ENCODE measurements at places on chromosomes 1 and 21.

- DNase-seq: no peak
These were observed 20.7 kb downstream of the IL10RB start for GRCh38 chr21:33286600-33287456.

DNA sequence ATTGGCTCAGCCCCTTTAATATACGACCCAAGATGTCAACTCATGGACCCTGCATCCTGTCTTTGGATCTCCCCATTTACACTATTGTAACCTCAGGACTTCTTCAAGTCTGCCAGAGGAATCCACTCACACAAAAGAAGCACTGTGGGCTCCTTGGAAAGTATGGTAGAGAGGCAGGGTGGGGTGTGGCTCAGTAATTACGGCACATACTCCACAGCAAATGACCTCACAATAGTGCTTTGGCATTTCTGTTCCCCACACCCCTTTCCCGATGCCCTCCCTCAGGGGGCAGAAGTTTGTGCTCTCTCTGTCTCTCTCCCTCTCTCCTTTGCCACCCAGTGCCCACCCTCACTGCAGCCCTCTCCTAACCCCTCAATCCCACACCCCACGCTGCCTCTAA lies 27.8 kb upstream of the IFNAR2 start:
- DNase-seq: no peak

DNA sequence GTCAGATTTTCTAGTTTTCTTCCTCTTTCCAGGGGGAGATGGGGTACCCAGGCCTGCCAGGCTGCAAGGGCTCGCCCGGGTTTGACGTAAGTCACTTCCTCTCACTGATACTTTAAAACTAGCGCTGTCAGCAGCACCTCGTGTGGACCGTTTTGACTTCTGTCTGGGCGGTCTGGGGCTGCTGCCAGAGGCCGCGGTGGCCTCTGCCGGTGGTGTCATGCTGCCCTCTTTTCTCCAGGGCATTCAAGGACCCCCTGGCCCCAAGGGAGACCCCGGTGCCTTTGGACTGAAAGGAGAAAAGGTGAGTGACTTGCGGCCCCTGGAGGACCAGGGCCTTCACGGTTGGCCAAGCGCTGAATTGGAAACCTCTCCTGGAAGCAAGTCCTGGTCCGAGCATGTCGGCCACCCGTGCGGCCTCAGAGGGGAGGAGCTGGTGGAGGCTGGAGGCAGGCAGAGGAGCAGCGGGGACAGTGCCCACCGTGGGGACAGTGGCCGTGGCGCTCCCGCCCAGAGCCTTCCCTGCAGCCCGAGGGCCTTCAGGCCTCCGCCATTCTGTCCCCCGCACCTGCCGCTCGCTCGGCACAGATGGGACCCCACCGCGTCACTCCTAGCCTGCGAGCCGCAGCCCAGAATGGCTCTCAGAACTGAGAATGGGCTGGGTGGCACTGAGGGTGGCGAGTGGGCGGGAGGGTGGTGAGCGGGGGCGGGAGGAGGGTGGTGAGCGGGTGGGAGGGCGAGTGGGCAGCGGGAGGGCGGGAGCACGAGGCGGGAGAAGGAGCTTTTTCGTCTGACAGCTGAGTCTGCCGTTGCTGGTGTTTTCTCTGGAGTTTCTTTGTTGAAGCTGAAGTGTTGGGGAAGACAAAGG lies 9.4 kb downstream of the COL6A1 start:
- no peak for DNase-seq

DNA sequence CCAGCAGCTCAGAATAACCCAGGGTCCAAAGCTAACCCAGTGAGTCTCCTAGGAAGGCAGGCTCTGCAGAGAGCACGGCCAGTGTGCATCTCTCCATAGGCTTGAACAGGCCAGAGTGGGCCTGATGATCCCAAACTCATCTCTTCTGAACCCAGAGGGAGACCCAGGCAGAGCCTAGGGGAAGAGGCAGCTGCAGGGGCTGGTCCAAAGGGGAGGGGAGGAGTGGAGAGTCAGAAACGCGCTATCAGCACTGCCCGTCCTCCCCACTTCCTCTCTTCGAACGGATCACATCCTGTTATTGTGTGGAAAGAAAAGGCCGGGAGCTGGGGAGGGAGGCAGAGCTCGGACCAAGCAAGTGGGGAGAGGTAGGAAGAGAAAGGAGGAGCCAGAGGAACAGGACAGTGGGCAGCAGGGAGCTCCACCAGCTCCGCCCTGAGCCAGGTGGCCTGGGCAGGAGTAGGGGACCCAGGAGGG lies 20.2 kb downstream of the TAL1 start:
- DNase-seq: no peak

GRCh38 chr21:23899561-23899960 lies 1707.7 kb downstream of the MRPL39 start:
- no peak for DNase-seq

DNA sequence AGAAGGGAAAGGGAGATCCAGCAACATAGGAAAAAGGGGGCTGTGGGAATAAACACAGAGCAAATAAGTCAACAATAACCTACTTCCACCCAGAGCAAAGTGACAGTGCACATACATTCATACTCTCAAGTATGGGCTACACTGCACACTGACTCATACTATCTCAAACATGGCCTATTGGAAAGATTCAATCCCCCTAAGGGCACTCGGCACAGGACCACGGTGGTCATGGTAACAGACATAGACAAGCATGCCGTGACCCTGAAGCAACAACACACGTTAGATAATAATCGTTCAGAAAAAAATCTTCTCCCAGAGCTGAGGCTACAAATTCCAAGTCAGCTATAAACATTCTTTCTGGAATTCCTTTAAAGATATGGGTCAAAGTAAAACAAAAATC lies 16.8 kb upstream of the JAK1 start:
- no peak for DNase-seq

DNA sequence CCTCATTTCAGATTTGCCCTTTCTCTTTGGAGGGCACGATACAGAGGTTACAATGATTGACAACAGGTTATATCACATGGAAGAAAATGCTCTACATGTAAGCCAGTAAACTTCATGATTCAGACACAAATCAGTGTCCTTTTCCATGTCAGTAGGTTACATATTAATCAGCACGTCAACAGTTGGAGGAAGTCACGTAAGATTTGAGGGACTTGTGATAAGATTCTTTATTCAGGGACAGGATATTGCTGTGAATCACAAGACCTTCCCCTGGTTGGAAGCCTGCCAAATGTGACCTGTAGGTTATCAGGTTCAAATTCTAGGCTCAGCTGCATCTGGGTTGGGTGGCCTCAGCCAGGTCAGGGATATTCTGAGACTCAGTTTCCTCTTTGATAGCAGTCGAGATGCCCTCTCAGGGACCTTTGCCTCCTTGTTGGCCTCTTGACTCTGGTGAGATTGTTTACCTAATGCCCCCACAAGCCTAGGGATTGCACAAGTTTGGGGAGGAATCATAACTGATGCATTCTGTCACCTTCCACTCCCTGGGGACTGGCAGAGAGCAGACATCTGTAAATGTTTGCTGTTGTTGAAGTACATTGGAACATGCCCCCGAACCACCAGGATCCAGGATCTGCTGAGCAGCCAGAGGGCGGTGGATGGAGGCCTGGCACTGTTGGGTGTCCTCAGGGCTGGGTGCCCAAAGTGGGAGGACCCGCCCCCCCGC lies 31.9 kb downstream of the SERINC2 start:
- no peak for DNase-seq

DNA sequence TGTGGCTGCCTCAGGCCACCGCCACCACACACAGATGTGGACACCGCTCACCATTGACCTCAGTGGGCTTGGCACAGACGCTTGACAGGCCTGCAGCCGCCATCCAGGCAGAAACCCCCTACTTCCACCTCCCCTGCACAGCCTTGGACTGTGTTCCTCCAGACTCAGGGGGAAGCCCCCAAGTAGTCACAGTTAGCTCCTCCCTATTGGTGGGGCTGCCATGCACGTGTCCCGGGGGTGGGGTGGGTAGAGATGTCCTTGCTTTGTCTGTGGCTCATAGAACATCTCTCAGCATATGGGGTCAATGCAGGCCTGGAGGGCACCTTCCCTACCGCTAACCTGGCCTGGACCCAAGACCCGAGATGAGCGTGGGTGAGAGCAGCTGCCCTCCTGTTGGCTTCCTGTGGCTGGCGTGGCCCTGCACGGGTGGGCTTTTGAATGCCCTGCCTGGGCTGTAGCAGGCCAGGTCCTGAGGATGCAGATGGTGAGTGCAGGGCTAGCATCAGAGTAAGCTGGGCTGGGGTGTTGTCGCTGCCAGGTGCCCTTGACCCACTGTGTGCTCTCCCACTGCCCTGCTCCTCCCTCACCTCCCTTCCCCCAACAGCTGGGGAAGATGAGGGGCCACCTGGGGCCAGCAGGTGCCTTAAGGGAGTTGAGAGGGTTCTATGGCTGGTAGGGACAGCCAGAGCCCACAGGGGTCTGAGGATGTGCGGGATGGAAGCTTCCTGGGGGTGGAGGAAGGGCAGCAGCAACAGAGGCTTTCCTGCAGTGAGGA lies 6.2 kb downstream of the CROCC start:
- no peak for DNase-seq

- DNase-seq: no peak
These were observed 37.6 kb upstream of the HMGB4 start for GRCh38 chr1:33826311-33826710.

DNA sequence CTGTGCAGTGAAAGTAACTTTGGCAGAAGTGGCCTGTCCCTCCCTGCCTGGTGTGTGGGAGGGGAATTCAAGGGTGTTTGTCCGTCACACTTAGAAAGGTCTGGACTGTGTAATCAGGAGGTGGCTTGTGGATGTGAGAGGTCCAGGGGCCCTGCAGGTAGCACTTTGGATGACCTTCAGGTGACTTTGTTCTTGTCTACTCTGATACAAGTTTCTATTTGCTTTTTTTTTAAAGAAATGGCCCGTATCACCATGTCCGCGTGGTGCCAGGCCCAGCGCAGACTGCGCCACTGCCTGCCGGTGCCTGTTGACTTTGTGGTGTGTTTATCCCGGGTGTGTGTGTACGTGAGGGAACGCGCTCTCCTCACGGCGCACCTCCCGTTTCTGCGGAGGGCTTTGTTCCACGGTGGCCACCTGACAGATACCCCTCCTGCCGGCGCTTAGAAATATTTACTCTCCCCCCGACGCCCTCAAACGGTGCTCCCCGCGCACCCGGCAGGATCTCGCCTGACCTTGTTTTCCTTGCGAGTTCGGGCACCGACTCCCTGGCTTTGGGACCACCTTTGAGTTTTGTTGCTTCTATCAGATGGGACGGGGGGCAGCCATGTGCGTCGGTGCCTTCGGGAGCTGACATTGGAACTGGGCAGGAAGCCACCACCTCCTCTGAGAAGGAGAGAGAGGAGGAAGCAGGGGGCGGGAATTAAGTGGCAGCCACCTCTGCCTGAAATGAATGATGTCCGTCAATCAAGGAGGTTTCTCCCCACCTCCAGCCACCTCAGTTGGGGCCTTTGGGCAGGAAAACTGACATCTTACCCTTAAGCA lies 119.4 kb downstream of the PRDM16 start:
- DNase-seq: no peak

DNA sequence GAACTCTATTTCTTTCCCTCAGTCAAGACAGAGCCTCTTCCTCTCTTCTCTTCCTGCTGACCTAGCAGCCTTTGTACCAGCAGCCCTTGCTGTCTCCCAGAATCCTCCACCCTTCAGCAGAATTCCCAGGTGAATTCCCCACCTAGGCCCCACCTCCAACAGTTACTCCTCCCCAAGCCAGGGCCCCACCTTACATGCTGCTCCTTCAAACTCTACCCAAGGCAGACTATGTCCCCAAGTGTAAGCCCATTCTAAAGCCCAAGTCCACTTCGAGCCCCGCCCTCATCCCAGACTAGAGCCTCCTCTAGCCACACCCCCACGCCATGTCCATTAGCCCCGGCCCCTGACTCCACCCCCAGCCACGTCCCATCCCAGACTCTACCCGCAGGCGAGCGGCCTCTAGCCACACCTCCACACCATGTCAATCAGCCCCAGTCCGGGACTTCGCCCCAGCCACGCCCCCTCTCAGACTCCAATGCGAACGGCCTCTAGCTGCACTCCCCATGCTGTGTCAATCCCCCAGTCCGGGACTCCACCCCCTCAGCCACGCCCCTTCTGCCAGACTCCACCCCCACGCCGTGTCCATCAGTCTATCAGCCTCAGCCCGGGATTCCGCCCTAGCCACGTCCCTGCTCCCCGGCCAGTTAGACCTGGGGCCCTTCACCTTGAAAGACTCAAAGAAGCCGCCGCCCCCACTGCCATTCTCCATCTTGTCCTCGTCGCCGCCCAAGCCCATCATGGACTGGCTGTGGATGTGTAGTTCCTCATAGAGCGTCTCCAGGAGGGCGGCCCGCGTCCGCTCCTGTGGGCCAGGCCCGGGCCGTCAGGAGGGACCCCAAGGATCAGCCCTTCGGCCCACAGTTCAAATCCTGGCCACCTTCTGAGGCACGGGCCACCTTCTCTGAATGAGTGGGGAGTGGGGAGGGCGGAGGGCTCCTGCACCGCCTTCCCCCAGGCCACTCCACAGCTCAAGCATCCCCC lies 61.3 kb downstream of the RAP1GAP start:
- peak; percentile 8 for DNase-seq

DNA sequence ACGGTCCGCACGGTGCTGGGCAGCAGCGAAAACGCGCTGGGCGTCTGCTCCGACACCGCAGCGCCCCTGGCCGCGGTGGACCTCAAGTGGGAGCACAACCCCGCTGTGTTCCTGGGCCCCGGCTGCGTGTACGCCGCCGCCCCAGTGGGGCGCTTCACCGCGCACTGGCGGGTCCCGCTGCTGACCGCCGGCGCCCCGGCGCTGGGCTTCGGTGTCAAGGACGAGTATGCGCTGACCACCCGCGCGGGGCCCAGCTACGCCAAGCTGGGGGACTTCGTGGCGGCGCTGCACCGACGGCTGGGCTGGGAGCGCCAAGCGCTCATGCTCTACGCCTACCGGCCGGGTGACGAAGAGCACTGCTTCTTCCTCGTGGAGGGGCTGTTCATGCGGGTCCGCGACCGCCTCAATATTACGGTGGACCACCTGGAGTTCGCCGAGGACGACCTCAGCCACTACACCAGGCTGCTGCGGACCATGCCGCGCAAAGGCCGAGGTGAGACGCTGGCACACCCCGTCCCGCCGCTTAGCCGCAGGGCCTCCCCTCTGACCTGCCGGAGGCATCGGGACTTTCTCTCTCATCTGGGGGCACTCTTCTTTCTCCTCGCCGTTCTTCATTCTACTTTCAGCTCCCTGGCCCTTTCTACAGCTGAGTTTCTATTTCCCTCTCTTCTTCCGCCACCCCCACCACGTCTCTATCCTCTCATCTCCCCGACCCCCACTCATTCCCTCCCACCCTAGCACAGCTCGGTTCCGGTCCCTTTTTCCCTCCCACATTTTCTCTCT lies 1.0 kb downstream of the NPR1 start:
- DNase-seq: peak; percentile 40

GRCh38 chr21:15028186-15028585 lies 36.6 kb downstream of the NRIP1 start:
- no peak for DNase-seq

- DNase-seq: peak; percentile 87
These were observed 17.7 kb upstream of the PTPRC start for GRCh38 chr1:198620951-198621824.

GRCh38 chr1:242416657-242417056 lies 107.8 kb downstream of the PLD5 start:
- no peak for DNase-seq

GRCh38 chr1:55582084-55582483 lies 366.9 kb upstream of the USP24 start:
- no peak for DNase-seq

- peak; percentile 30 for DNase-seq
These were observed 43.4 kb upstream of the MRPS6 start for GRCh38 chr21:34029743-34030528.

- no peak for DNase-seq
These were observed 48.8 kb downstream of the KCNK1 start for GRCh38 chr1:233662575-233663304.

Measured in CD4-positive, alpha-beta memory T cell (primary cell).